ENCODE measurements at places on chromosomes 2 and 18.

- no peak for DNase-seq
These were observed 9.0 kb downstream of the ZBTB14 start for GRCh38 chr18:5286525-5286924.

GRCh38 chr2:127029350-127030051 lies 77.5 kb downstream of the BIN1 start:
- no peak for DNase-seq

GRCh38 chr2:149167001-149167780 lies 128.7 kb downstream of the LYPD6B start:
- no peak for DNase-seq

GRCh38 chr18:8711736-8712135 lies 6.4 kb downstream of the MTCL1 start:
- no peak for DNase-seq

DNA sequence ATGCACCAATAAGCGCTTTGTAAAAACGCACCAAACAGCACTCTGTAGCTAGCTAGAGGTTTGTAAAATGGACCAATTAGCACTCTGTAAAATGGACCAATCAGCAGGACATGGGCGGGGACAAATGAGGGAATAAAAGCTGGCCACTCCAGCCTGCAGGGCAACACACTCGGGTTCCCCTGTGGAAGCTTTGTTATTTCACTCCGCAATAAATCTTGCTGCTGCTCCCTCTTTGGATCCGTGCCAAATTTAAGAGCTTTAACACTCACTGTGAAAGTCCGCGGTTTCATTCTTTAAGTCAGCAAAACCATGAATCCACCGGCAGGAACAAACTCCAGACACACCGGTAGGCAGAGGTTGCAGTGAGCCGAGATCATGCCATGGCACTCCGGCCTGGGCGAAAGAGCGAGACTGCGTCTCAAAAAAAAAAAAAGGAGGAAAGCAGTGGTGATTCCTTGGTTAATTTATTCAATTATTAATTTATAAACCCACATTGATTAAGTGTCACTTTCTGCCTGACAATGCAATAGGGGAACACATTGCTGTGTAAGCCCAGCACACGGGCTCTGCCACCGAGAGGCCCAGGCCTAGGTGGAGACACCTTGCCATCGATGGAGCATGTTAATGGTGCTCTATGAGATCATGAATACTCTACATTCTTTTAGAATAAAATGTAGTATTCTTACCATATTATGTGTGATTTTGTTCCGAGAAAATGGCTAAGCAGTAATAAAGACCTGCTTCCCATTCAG lies 687.6 kb upstream of the HS6ST1 start:
- DNase-seq = no peak

DNA sequence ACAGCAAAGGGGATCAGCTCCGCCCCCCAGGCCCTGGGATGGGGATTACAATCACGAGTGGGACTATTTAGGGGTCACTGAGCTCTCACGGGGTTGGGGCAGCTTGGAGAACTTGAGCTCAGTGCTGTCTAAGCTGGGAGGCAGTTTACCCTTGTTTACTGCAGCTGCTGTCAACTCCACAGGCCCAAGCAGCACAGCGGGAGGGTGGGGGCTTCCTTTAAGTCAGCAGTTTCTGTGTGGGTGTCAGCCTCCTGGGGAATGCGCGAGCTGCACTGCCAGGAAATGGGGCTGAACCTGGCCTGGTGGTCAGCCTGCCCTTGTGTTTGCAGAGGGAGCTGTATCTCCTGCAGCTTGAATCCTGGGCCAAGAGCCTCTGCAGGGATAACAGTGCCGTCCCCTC lies 29.8 kb downstream of the TOGARAM2 start:
- peak; percentile 83 for DNase-seq

Data from natural killer cell treated with Interleukin-12 subunit alpha and Interleukin-12 subunit beta and Interleukin-15 and Interleukin-18, amount 100 ng/mL, for 72 hours (primary cell).